ENCODE measurements at places on chromosomes 3 and 15.

GRCh38 chr15:101204739-101205535 is 46.9 kb downstream of the CHSY1 start:
- DNase-seq, result peak; percentile 60

DNA sequence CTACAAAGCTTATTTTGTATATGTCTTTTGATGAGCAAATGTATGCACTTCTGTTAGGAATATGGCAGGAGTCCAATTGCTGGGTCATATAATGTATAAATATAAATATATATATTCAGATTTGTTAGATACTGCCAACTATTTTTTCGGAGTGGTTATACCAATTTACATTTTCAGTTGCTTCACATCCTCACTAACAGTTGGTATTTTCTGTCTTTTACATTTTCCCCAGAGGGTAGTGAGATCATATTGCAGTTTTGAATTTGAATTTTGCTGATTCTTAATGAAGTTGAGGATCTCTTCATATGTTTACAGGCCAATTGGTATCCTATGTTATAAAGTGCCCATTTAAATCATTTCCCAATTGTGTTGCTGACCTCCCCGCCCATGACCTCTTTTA is 139.0 kb upstream of the KCNMB2 start:
- DNase-seq, result no peak

GRCh38 chr3:129783470-129783869 is 110.0 kb downstream of the TMCC1 start:
- no peak for DNase-seq

DNA sequence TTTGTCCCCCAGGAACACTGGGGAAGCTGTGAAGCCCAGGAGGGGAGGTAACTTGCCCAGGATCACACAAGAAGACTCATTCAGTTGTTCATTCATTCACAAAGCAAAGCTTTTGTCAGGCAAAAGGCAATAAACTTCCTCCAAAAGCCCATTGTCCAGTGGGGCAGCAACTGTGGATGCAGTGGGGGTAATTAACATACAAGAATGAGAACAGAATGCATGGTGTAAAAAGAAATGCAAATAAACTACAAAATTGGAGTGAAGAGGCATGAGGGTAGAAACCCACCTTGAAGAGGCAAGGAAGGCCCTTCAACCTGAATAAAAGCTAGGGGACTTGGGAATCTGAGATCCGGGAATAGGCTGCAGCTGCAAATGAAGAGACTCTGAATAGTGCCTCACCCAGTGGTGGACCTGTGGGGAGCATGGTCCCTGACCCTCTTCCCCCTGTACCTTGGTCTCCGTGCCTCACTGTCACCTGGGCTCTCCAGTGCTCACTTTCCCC is 363.6 kb downstream of the CLSTN2 start:
- no peak for DNase-seq

Data from MV-4-11 (cell line).